ENCODE measurements at places on chromosomes 6 and 20.

- no peak for DNase-seq
Measured at GRCh38 chr6:63788569-63788968, 153.0 kb downstream of the PHF3 start.

GRCh38 chr20:17559338-17559737 is 10.5 kb upstream of the DSTN start:
- DNase-seq = no peak

DNA sequence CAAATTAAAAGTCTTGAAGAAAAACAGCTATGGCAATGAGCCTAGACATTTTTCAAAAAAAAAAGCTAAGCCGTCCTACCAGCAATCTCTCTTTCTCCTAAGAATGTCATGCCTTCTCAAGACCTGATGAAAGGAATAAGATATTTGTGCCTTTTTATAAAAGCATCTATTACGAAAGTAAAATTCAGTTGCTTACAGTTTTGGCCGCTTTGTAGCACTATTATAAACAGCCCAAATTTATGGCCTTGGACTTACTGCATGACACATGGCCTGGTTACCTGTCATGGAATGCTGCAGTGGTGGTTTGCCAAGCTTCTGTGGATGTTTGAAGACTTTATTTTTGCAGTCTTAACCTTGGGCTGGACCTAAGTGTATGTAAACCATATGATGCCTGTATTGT is 22.2 kb upstream of the VAPB start:
- DNase-seq = peak; percentile 48

GRCh38 chr20:3134151-3134550 is 25.5 kb downstream of the FASTKD5 start:
- no peak for DNase-seq

DNA sequence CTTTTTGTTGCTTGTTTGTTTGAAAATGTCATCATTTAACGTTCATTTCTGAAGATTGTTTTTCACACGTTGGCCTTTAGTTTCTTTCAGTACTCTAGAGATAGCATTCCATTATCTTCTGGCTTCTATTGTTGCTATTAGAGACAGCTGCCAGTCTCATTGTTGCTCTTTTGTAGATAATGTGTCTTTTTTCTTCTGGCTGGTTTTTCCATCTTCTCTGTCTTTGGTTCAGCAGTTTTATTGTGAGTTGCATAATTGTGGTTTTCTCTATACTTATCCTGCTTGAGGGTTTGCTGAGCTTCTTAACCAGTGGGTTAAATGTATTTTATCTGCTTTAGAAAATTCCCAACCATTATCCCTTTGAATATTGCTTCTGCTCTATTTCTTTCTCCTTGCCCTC is 23.2 kb upstream of the AIG1 start:
- DNase-seq = no peak

DNA sequence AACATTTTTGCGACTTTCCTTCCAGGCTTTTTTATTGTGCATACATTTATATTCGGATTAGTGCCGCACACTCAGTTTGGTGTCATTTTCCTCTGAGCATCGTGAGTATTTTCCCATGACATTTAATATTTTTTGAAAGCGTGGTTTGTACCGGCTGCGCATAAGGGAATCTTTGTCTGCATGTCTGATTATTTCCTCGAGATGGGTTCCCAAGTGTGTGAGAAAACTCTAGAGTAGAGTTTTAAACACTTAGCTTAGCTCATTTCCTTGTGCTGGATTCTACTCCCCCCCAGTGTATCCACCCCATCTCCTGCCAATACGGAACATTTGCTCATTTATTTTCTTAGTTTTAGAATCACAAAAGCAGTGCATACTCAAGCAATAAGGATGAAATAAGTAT is 94.3 kb downstream of the CDC5L start:
- DNase-seq = no peak

- DNase-seq = no peak
Measured at GRCh38 chr6:31125586-31126363, 5.5 kb upstream of the CDSN start.

- DNase-seq = no peak
Measured at GRCh38 chr6:77425216-77425615, 38.1 kb downstream of the HTR1B start.

- no peak for DNase-seq
Measured at GRCh38 chr6:3813150-3813780, 35.9 kb upstream of the FAM50B start.

DNA sequence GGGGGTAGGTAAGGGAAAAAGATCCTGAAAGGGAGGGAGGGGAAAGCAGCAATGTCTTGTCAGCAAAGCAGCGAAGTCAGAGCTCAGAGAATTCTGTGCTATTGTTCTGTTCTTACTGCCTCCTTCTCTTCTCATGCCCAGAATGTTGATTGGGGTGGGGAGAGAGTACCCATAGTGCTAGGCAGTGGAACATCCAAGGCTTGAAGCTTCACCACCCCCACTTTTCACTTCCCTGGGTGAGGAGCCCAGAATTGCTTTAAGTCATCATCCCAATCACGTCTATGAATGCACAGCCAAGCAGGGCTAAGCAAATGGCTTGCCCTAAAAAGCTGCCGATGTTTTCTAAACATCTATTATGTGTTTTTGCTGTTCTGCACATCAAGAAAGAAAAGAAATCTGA is 16.5 kb downstream of the REPS1 start:
- no peak for DNase-seq

GRCh38 chr20:35511814-35512420 is 17.5 kb downstream of the C20orf173 start:
- DNase-seq = peak; percentile 47

DNA sequence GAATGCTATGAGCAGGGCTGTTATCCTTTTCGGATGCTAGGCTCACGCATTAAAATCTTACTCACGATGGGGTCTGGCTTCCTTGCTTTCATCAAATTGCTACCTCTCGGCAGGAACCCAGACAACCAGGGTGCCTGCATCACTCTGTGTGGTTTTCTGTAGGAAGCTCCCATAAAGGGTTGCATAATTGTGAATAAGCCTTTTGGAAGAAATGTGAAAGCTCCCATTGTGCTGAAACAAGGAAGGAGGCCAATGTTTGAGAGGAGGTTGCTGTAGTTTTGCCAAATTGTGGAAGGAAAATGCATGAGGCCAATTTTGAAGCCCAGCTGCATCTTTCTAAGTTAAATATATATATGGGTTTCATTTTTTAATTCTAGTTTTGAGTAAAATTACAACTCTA is 615.5 kb downstream of the C6orf118 start:
- no peak for DNase-seq

DNA sequence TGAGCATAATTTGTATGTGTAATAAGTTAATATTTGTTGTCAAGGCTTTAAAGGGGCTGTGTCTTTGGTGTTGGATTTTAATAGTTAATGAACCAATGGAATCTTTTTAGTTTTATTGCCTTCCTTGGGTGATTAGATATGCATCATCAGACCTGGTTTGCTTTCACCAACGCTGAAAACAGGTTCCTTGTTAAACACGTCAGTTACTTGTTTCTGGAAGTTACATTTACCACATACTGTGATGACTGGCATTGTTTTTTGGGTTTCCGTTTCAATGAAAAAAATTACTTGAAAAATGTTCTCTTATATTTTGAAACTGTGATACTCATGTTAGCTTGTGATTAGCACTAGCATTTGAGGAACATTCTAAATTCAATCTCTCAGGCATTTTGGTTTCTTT is 58.6 kb upstream of the RNF144B start:
- DNase-seq = peak; percentile 84

- DNase-seq = no peak
Measured at GRCh38 chr6:51827580-51827979, 259.8 kb downstream of the PKHD1 start.

GRCh38 chr6:125952764-125953501 is 3.6 kb upstream of the HINT3 start:
- peak; percentile 45 for DNase-seq

GRCh38 chr6:169172456-169172855 is 81.2 kb downstream of the THBS2 start:
- DNase-seq = peak; percentile 64

GRCh38 chr20:10771435-10772140 is 97.8 kb upstream of the JAG1 start:
- DNase-seq = no peak

DNA sequence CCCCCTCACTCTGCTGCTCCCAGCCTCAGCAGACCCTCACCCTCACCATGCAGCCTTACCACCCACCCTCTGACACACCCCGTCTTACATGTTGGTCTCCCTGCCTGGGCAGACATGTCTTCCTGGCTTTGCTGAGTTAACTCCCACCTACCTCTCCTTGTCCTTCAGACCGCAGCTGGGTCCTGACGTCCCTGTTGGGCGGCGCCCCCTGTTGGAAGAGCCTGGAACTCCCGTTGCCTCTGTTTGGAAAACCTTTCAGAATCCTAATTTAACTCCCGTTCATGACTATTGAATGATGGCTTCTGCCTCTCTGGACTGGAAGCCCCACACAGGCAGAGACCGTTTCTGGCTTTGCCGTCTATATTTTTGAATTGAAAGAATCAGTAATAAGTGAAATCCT is 245.1 kb downstream of the MYLK4 start:
- DNase-seq = no peak

DNA sequence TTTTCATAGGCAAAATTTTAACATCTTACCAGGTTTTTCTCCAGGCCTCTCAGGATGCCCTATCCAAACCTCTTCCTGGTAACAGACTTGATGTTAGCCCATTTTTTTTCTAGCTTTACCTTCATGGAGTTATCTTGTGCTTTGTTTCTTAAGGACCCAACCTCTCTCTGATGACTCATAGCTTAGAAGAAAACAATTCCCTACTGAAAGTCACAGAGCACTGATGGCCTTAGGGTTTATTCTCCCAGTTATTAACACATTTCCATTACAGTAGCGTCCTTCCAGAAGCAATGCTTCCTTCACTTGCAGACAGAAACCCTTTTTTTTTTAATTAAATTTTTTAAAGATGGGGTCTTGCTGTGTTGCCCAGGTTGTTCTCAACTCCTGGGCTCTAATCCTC is 79.4 kb downstream of the IYD start:
- DNase-seq = no peak

DNA sequence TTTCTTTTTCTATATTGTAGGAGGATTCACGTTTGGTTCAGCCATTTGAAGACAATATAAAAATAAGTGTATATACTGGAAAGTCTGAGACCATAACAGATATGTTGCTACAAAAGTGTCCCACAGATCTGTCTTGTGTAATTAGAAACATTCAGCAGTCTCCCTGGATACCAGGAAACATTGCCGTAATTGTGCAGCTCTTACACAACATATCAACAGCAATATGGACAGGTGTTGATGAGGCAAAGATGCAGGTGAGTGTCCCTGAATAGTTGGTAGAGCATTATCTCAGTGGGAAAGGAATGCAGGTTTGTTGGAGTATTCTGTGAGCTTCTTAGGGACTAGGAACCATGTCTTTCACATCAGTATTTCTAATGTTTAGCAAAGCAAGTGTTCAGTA is 18.3 kb upstream of the ADGRF4 start:
- no peak for DNase-seq

- DNase-seq = no peak
Measured at GRCh38 chr6:69390125-69390524, 406.7 kb downstream of the LMBRD1 start.

- no peak for DNase-seq
Measured at GRCh38 chr6:132731086-132731485, 17.2 kb upstream of the VNN1 start.

- peak; percentile 38 for DNase-seq
Measured at GRCh38 chr6:144661116-144661806, 376.1 kb downstream of the UTRN start.

DNA sequence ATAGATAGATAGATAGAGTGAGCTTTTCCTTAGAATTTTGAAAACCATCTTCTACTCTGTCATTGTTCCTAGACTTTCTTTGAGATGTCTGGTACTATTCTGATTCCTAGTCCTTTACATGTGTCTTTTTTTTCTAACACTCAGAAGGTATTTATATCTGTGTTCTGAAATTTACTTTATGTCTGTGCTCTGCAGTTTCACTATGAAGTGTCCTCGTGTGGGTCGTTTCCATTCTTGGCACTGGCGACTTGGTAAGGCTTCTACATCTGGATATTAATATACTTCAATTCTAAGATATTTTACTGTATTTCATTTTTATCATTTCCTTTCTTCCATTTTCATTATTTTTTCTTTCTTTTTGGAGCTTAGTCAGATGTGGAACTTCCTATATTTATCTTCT is 87.0 kb downstream of the FHL5 start:
- no peak for DNase-seq

DNA sequence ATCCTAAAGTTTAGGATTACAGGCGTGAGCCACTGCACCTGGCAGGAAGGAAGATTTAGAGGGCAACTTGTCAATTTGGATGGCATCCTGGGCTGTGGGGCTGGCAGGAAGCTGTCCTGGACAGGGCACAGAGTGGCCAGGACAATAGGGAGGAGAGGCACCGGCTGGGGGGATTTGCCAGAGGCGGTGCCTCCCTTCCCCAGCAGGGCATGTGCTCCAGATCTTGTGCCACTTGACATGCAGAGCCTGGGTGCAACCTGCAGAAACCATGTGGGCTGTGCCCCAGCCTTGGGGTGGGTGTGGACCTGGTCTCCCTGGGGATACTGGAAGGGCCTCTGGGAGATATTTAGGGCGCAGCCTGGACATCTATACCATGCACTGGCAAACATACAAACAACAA is 58.6 kb upstream of the EEF1A1 start:
- no peak for DNase-seq

GRCh38 chr6:37110500-37111461 is 59.2 kb upstream of the PIM1 start:
- DNase-seq = no peak

GRCh38 chr20:1879369-1879768 is 15.8 kb upstream of the SIRPA start:
- DNase-seq = no peak

GRCh38 chr6:157455731-157456523 is 74.9 kb downstream of the ZDHHC14 start:
- DNase-seq = no peak

DNA sequence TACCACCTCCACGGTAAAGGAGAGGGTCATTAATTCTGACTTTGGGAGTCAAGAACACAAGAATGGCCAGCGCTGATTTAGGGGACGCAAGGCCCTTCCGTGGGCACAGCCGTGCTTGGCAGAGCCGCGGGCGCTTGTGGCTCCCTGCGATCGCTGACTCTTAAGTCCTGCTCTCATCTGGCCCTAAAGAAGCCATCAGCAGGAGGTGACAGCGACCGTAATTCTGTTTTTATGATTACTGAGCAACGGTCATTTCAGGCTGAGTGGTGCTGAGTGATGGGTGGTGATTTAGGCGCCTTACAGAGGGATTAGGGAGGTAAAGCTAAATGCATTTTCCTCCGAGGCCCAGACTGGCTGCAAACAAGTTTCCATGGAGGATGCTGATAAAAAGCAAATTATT is 364.6 kb upstream of the SULF2 start:
- DNase-seq = no peak

GRCh38 chr6:25697537-25698340 is 45.7 kb downstream of the SCGN start:
- no peak for DNase-seq

DNA sequence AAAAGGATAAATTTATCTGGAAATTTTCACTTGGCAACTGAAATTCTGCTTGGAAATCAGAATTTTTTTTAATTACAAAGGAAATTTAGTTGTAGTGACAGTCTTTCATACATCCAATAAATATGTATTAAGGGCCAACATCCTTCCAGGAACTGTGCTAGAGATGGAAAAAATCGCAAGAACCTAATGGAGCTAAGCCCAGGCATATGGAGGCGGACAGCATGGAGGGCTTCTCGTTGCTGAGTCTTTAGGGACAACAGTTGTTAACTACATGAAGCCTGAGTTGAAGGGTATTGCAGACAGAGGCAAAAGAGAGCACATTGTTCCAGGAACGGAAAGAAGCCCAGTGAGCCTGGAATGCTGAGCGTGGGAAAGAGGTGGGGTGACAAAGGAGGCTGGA is 208.9 kb downstream of the IBTK start:
- DNase-seq = no peak

GRCh38 chr6:117956386-117956785 is 49.3 kb downstream of the SLC35F1 start:
- DNase-seq = no peak

GRCh38 chr6:140774080-140774505 is 1358.6 kb upstream of the GJE1 start:
- no peak for DNase-seq

Measured in kidney (tissue), 22 donors.